ENCODE measurements at places on chromosomes 5 and 9.
A peak's percentile ranks its signal among the peaks of the same experiment; 100 is the strongest.

DNA sequence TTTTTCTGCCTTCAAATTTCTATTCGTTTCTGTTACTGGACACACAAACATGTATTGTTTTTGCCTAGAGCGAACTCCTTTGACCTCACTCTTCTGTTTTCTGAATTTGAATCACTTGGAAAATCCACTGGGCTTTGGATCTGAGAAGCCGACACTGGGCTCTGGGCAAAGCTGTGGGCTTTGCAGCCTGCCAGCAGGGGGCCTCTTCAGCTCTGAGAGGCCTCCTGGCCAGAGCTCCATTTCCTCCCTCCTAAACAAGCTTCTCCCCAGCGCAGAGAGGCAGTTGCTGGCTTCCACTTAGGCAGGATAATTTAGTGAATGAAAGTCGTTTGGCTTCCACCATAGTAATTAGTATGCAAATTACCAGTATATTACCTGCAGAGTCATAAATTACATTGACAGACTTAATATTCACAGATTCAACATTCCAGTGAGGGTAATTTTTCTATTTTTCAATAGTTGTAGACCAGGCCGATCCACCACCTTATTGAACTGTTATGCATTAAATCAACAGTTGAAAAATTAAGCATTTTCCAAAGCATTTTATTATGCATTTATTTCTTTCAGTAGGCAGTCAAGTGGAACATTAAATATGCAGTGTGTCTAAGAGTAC lies 104.0 kb upstream of the ZNF366 start:
- peak; percentile 79 for DNase-seq

DNA sequence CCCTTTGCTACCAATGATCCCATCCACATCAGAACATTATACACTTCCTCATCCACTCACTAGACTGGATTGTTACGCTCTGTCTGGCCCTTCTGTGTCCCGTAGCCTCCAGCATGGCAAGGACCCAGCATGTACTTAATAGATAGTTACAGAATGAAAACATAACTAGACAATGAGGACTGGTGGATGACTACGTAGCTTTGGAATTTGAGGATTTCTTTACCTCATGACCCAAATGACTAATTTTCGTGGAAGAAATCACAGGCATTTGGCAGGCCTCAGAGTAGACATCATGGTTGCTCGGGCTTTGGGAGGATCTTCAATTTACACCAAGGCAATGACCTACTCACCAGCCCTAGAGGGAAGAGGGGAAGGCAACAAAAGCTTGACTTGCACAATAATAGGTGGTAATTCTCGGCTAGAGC lies 299.8 kb downstream of the TLE1 start:
- DNase-seq = peak; percentile 93

DNA sequence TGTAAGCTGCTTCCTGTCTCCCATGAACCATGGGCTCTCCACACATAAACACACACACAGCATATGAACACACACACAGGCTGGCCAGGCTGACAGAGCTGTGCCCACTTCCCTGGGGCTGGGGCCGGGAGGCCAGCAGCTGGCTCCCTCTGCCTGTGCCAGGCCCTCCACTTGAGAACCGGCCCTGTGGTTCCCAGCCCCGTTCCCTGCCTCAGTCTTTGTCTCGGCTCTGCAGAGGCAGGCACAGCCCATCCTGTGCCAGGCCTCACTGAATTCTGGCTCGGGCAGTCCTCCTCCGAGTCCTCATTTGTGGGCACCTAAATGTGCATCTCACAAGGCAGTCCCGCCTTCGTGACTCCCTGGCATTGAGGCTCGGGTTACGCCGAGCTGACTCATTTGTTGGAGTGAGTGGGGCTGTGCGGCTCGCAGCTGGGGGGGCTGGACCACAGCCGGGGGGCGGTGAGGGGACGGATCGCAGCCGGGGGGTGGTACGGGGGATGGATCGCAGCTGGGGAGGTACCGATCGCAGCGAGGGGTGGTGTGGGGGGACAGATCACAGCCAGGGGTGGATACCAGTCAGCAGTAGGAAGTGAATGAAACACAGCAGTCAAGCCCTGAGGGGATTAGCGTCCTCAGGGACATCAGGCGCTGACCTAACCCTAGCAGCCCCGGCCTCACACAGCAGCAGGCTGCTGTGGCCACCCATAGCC lies 72.3 kb downstream of the PSMB7 start:
- peak; percentile 91 for DNase-seq

DNA sequence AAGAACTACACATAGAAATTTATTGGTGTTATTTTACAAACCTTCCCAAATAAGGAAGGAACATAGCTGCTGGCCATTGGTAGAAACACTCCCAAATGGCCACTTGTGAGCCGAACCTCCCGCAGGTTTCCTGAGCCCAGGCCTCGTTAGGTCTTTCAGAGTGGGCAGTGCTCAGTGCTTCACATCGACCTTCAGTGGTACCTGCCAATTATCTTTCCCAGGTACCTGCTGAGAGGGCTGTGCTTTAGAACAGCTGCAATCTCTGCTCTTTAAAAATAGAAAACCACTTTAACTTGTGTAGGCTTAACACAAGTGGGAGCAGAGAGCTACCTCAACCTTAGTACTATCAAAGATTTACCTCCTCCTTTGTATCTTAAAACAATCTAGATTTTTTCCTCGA lies 334.1 kb downstream of the RFX3 start:
- no peak for DNase-seq

- DNase-seq = peak; percentile 91
These were observed at the start of gene ZNF483 for GRCh38 chr9:111525056-111525977. TSS of gene ZNF483 (plus strand) at chr9:111525179. CDS start at chr9:111527396, 2,217 bp downstream.

- no peak for DNase-seq
These were observed 61.4 kb downstream of the KIF24 start for GRCh38 chr9:34267660-34268059.

DNA sequence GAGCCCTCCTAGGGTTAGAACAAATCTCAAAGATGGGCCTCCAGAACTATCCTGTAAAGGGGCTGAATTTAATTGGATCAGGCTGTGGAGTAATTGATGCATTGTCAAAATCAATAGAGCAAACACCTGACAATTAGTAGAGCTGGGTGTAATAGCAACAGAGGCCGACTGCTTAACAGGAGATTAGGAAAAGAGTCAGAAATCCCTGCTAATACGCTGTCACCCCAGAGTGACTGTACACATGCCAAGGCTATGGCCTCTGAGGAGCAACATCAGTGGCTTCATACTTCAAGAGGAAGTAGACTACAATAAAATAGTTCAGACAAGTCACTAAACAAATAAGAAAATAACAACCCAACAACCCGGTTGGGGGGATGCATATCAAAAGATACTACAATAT lies 18.7 kb upstream of the GRPEL2 start:
- DNase-seq = no peak

GRCh38 chr5:35880156-35880555 lies 23.5 kb downstream of the IL7R start:
- no peak for DNase-seq

GRCh38 chr5:39495227-39495626 lies 70.4 kb upstream of the DAB2 start:
- no peak for DNase-seq

DNA sequence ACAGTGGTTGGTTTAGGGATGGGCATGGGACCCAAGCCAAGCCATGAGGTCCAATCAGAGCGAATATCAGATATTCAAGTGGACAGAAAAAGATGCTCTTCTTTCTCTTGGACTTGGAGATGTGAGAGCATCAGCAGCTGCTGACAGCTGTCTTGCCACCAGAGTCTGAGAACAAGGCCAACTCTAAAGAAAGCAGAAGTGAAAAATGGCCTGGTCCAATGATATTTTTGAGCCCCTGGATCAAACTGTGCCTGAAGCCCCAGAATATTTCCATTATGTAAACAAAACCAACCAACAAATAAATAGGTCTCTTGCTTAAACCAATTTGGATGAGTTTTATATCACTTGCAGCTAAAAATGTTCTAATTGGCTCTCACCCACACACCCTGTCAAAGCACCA lies 30.7 kb upstream of the JADE2 start:
- DNase-seq = no peak

- DNase-seq = no peak
These were observed 82.4 kb downstream of the CNTLN start for GRCh38 chr9:17217272-17217671.

GRCh38 chr5:172524573-172525021 lies 70.3 kb upstream of the SH3PXD2B start:
- DNase-seq = no peak

GRCh38 chr5:109706095-109706494 lies 16.4 kb downstream of the MAN2A1 start:
- DNase-seq = no peak

DNA sequence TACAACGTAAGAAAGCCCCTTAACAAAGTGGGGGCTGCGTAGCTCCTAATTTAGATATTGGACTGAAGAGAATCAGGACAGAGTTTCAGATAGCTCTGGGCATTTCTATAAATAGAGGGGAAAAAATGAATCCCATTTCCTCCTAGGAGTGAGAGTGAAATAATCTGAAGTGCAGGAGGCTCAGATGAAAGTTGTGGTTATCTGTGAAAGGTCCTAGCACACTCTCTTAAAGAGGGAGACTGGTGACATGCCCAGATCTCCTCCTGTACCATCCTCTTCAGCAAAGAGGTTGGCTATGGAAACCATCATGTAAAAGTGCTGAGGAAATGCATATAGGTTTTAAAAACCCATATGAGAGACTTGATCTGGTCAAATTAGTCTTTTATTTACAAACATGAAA lies 143.4 kb downstream of the GABRB2 start:
- no peak for DNase-seq

DNA sequence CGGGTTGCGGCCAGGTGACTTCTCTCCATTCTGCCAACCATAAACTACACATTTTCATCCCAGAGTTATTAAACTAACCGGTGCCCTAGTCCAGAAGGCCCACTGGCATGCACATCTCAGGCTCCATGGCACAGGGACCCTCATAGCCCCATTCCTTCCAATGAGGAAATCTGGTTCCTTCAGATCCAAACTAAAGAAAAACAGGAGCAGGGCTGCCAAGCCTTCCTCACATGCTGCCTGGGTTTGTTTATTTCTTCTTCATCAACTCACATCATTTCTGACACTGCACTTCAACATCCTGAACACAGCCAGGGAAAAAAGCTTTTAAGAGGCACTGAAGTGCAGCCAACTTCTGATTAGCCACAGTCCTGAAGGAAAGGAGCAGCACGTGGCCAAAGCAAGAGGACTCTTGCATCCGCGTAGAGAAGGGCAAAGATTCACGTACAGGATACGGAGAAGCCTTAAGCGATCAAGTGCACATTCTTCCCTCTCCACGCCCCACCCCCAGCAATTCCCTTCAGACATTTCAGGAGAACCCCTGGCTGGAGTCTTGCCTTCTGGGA lies 22.5 kb downstream of the LHFPL2 start:
- no peak for DNase-seq
